Activated CD8-positive, alpha-beta memory T cell treated with anti-CD3 and anti-CD28 coated beads for 1 hour (primary cell): ENCODE measurements at places on chromosomes 4 and X.

DNA sequence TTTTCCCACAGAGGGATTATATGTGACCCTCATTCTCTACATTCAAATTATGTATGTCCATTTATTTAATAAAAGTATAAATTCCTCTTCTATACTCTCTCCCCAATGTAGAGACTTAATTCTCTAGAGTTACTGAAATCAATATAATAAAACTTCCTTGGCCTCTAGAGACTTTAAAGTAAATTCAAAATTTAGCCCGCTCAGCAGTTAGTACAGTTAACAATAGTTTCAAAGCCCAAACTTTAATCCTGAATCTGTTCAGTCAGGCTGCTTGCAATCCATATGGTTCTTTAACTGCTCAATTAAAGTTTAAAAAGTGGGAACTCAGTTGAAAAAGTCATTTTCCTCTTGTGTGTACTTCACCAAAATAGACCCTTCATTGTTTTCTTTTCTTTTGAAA is 2558.4 kb downstream of the ARAP2 start:
- no peak for DNase-seq

DNA sequence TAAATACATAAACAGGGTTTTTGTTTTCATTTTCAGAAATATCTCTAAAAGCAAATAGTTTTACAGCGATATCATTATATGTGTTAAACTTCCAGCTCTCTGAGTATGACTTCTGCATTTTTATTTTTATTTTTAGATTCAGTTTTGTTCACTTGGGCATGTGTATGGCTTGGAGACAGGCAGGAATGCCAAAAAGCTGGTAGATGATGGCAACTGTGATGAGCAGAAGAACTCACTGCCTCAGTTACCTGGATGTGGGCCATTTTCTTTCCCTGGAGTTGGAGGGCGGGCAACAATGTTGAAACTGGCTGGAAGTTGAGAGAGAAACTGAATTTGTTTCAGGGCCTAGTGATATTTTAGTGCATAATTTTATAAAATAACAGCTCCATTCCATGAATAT is 266.4 kb downstream of the ARHGAP24 start:
- DNase-seq, result no peak

GRCh38 chr4:1836650-1837049 is 19.3 kb downstream of the LETM1 start:
- no peak for DNase-seq

DNA sequence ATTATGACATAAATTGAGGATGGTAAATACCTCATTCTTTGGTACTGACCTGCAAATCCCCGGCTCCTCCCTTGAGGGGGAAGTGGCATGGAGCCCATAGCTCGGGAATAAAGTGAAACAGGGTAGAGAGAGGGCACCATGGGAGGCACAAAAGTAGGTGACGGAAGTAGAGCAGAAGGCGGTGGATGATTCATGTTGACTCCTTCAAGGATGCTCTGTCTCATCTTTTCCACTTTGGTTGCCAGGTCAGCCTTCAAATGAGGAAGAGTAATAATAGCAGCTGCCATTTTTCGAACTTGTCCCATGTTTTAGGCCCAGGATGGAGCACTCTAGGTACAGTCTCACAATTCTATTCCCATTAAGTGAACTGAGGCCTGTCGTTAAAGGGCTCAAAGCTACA is 41.4 kb upstream of the PHF8 start:
- no peak for DNase-seq

DNA sequence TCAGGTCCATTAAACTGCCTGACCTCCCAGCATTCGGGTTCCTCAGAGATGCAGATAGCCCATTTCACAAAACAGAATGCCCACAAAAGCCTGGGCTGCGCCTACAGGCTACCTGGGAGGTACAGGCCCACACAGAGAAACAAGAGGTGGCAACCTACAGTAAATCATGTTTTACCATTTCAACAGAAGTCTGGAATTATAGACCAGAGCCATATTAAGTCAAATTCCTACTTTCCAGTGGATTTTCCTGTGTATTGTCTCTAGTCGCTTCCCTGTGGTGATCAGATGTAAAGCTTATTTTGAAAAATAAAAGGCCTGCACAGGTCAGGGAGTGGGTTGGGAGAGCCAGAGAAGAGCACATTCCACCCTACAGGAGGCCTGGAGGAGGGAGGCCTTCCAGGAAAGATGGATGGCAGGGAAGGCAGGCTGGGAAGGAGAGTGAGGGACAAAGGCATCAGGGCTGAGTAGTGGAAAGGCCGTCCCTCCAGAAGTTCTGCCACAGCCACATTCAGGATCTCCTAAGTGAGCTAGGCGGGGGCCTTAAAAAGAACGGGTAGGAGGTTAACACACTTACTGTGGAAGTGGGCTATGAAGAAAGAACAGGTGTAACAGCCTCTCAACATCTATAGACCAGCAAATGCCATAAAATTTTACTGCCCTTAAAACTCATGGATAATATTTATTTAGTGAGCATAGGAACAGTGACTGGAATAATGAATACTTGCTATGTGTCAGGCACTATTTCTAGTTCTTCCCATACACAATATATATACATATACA is 19.0 kb upstream of the USO1 start:
- DNase-seq, result no peak

DNA sequence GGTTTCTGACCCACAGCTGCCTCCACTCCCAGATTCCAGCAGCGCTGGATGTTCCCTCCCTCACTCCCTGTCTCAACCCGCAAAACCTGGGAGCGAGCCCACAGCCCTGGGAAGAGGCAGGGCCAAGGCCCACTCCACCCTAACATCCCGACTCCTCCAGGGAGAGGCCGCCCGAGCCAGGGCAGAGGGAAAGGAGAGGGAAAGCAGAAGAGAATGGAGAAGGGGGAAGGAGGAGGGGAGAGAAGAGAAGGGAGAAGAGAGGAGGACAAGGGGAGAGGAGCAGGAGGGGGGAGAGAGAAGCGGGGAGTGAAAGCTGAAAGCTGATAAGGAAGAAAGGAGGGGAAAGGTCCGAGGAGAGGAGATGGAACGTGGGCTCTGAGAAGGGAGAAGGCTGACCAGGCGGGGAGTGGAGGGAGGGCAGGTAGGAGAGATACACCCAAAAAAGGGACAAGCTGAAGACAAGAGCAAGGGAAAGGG is 120.2 kb upstream of the PJA1 start:
- no peak for DNase-seq

GRCh38 chrX:150502979-150503897 is 65.2 kb upstream of the MTM1 start:
- DNase-seq, result no peak

DNA sequence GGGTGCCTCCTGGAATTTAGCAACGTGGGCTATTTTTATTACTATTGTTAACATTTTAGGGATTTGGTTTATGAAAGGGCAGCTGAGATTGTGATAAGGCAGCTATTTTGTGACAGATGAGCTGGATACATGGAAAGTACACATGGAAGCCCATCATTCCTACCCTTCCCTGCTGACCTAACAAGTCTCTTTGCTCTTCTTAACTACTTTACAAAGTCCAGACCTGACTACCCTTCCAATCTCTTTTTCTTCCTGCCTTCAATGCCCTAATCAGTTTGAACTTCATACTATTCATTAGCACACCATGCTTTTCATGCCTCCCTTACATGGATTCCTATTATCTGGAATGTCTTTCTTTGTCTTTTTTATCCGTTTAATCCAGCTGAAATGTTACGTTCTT is 9.4 kb upstream of the AFP start:
- no peak for DNase-seq

DNA sequence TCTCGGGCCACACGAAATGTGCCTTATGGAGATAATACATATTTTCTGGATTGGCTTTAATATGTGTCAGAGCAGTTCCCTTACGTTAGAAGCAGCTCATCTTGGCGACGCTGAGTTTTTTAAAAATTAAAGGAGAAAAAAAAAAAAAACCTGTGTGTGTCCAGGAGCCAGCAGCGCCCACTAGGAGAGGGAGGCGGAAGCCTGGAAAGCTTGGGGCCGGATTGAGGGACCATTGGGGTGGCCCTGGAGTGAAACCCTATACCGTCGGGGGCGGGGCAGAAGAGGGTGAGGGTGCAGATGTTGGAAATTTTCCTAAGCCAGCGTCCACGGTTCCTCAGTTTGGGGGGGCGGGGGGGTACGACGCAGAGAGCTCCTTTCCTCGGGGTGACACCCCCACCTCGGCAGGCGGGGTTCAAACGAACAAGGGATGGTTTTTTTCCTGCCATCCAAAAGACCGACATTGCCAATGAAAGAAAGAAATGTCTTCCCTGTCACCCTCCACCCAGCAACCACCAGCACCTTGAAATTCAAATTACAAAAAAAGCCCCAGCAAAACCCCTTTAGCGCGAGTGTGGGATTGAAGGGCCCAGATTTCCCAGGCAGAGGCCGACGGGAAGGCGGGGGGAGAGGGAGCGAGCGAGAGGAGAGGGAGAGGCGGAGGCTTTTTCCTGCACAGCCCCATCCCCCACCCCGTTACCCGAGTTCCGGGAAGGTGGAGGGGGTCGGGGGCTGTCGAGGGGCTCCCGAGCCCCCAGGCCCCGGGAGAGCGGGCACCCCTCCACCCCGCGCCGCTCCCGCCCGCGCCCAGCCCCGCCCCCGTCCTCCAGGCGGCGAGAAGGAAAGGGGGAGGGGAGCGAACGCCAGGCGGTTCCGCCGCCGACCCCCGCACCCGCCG is 859 bp downstream of the SMARCA1 start:
- DNase-seq, result no peak

DNA sequence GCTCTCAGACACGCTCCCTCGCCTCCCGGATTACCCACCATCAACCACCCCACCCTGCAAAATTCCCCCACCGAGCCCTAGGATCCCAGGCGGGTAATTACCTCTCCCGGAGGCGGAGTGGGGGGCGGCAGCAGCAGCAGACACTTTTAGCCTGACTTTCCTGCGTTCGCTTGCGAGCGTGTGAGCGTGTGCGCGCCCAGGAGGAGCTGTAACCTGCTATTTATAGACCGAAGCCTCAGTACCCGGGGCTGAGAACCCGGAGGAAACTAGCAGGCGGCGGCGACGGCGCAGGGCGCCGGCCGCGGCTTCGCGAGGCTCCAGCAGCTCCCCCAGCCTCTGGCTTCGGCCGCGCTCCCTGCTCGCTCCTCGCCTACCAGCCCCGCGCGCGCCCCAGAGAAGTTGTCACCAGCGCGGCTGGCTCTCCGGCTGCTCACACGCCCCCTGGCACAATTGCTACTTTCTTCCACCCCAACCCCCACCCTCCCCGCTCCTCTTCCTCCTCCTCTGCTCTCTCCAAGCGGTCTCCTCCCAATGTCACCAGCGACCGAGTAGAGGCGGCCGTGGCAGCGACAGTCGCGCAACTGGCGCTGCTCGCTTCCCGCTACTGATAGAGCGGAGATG is at the start of gene INPP4B:
Gene INPP4B, minus strand, starts transcription at position 194 of the 621 bp plus-strand sequence.
- no peak for DNase-seq
